Activated T-cell treated with anti-CD3 and anti-CD28 coated beads, Interleukin-2, amount 50 U/mL, for 1 hour (primary cell): ENCODE measurements at places on chromosomes 1 and 21.

- DNase-seq = no peak
Observed at GRCh38 chr21:35019631-35020032, 29.5 kb downstream of the RUNX1 start.

DNA sequence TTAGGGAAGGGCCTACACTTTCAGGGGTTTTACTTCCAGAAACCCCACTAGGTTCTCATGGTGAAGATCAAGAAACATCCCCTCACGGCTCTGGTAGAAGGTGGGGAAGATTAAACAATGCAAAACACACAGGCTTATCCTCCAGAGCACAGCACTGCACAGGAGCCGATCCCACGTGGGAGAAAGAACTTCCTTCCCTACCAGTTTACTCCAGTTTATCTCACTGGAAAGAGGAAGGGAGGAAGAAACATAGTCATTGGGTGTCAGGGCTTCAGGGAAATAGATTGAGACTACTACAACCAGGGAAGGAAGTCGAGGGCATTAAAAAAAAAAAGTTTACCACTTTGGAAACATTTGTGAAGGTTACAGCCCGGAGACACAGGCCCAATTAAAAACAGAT lies 164.4 kb downstream of the NTPCR start:
- DNase-seq = no peak

GRCh38 chr1:23618586-23619083 lies 59.3 kb upstream of the ID3 start:
- DNase-seq = no peak

DNA sequence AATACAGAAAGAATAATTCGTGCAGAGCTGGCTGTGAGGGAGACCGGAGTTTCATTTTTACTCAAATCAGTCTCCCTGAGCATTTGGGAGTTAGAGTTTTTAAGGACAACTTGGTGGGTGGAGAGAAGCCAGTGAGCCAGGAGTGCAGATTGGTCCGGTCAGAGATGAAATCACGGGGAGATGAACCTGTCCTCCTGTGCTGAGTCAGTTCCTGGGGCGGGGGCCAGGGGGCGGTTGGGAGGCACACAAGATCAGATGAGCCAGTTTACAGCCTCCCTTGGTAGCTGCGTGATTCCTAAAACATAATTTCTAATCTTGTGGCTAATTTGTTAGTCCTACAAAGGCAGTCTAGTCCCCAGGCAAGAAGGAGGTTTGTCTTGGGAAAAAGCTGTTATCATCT lies 1267.9 kb downstream of the AMY1C start:
- no peak for DNase-seq
